Activated CD4-positive, alpha-beta T cell treated with anti-CD3 and anti-CD28 coated beads, Interleukin-2, amount 50 U/mL, for 4 hours (primary cell): ENCODE measurements at places on chromosomes 3 and 15.

- no peak for DNase-seq
These were observed 2.7 kb upstream of the NR2E3 start for GRCh38 chr15:71807691-71808091.

- DNase-seq = no peak
These were observed 214.7 kb downstream of the CHL1 start for GRCh38 chr3:411226-411625.

DNA sequence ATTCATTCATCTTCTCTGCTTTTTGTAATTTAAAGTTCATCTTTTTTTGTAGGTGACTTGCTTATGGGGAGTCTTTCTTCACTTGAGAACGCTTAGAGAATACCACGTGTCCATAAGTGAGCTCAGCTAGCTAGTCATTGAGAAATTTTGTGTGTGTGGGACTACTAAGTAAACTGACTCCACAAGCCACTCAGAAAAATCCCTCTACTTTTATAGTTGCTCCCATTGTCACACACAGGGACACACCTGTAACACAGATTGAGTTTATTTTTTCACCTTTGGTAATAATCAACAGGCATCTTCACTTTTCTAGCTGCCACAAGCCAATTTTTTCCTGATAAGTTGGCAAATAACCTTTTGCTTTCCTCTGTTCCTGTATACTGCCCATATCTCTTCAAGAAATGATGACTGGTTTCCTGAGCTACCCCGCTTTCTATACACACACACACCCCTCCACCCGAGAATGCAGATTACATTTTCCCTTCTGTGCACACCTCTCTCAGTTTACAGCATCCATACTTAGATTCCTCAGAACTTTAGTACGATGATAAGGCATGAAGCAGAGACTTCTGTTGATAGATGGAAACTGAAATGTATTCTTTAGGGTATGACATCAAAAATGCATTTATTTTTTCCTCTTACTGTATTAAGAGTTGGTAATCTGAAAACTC lies 4.6 kb downstream of the TSC22D2 start:
- DNase-seq = no peak

DNA sequence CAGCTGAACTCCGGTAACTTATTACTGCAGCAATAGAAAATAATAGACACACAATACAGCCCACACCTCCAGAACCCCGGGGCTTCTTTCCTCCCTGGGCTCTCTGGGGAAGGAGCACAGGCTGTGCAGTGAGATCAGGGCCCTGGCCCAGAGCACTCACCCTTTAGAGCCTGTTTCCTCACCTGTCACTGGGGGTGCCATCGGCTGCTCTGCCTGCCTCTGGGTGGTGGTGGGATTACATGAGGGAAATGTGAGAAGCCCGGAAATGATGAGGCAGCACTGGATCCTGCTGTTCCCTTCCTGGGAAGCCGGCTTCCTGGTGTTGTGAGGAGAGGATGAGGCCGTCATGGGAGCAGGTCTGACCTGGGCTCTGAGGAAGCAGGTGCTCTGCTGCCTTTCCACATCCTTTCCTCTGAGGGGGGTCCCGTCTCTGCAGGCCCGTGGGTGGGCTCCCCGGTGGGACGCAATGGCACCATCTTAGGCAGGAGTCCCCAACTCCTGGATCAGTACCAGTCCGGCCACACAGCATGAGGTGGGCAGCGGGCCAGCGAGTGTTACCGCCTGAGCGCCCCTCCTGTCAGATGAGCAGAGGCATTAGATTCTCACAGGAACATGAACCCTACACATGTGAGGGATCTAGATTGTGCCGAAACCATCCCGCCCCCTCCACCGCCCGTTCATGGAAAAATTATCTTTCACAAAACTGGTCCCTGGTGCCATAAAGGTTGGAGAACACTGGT lies 220.9 kb upstream of the CTDSPL start:
- no peak for DNase-seq

DNA sequence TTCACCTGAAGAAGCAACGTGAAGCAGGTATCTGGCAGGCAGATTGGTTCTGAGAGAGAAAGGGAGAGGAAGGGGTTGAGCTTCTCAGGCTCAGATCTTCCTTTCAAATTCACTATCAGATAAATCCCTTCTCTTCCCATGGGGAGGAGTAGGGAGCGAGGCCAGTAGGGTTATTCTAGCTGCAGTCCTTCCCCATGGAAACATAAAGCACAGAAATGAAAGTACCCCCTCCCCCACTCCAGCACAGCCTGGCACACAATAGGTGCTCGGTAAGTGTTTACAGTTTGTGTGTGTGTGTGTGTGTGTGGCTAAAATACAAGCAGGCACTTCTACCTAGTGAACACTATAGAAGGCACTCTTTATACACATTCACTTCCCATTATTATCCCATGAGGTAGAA lies 20.8 kb upstream of the VPS8 start:
- DNase-seq = no peak

- no peak for DNase-seq
These were observed 242.6 kb upstream of the TPRG1 start for GRCh38 chr3:188929137-188929536.

DNA sequence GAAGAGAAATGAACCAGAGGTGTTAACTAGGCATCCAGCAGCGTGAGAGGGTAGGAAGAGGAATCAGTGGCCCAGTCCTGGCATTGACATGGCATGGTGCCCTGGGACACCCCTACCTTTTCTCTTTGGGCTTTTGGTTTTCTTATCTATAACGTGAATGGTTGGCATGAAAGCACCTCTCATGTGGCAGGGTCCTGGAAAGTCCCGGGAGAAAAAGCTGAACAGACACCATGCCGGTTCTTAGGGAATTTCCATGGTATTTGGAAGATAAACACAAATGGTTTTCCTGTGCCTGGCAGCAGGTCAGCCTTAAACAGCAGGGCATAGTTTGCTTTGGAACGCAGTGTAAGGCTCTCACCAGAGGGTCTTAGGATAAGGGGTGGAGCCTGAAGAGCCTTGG lies 15.4 kb downstream of the ARNT2 start:
- DNase-seq = no peak

GRCh38 chr3:125057186-125057850 lies 1.5 kb upstream of the HEG1 start:
- no peak for DNase-seq

DNA sequence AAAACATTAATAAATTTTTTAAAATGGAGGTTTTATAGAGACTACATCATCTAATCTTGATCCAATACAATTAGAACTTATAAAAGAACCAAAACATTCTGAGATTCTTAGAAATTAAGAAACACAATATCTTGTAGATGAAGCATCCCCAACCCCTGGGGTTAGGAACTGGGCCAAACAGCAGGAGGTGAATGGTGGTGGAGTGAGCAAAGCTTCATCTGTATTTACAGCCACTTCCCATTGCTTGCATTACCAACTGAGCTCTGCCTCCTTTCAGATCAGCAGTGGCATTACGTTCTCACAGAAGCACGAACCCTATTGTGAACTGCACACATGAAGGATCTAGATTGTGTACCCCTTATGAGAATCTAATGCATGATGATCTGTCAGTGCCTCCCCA lies 36.3 kb downstream of the KNL1 start:
- no peak for DNase-seq

GRCh38 chr3:15646851-15647511 lies 45.4 kb downstream of the BTD start:
- DNase-seq = no peak

GRCh38 chr15:36941798-36942197 lies 158.6 kb downstream of the MEIS2 start:
- no peak for DNase-seq

DNA sequence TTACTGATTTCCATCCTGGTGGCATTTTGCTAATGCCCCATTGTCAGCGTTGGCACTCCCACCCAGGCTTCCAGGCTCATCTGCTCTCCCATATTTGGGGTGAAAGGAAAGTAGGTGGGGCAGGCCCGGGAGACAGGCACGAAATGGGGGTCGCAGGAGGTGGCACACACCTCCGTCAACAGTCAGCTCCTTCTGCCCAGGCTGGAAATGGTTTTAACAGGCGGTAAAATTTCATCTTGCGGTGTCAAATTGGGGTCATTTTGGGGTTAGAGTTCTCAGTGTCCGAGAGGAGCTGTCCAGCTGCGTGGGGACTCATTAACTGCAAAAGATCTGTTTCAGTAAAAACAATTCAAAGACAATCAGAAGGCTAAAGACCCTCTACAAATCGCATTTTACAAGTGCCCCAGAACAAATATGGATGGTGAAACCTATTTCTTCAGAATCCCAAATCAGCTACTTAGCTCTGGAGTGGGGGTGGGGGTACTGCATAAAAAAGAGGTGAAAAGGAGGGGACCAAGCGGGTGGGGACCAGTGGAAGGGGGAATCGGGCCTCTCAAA lies 4.2 kb upstream of the MEIS2 start:
- no peak for DNase-seq

GRCh38 chr3:49554633-49555265 lies 472 bp downstream of the BSN start:
- DNase-seq = no peak

DNA sequence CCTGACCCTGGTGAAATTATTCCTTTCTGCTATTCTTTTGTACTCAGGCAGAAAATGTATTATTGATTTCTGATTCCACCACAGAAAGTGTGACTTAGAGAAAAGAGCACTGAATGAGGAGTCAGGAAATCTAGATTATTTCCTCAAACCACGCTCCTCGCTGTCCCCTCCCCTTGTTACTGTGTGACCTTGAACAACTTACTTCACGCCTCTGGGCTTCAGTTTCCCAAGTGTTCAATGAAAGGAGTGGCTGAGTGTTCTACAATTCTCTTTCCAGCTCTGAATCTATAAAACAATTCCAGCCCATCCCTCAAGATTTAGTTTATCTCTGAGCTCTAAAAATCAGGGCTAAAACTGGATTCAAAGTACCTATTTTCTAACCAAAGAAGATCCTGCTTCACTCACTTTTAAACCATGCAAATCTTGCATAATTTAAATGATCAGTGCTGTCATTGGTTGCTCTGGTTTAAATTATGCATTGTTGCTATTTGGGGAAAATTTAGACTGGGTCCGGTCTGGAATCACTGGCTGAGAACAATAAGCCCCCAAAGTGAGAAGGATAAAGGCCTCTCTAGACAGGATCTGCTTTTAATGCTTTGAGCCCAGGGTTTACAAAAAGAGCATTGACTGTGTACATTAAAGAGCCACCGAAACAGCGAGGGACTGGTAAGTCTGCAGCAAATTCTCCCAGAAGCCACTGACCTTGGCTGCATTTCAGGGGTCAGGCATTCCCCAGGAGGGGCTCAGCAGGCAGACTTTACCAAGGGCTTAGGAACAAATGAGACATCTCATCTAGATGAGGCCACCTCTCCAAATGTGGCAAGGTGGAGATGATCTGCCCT lies 3.2 kb downstream of the TNIK start:
- no peak for DNase-seq

- DNase-seq = no peak
These were observed 40.1 kb downstream of the VGLL4 start for GRCh38 chr3:11603628-11604027.

GRCh38 chr3:52237657-52238172 lies 1.2 kb downstream of the TWF2 start:
- DNase-seq = no peak

DNA sequence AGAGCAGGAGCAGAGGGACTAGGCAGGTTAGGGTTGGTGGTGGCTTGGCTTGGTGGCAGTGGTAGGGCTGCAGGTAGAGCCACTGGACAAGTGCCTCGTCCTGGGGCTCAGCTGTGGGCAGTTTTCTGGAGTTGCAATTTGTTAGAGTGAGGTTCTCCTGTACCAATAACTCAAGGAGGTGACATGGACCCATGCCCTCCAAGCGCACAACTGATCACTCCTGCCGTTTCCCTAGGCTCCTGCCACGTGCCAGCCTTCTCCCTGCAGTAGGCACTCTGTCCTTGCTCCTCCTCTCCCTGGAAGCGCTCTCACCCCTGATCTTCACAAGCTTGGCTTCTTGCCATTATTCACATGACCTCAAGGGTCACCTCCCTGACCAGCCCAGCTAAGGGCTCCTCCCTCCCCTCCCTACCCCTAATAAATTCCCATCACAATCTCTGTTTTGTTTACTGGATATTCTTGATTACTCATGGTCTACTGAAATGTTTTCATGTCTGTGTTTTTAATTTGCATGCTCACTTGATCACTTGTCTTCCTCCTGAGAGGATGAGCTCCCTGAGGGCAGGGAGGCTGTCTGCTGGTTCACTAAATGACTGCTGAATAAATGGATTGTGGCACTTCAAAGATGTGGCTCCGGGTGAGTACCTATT lies 3.3 kb downstream of the WNT7A start:
- no peak for DNase-seq

DNA sequence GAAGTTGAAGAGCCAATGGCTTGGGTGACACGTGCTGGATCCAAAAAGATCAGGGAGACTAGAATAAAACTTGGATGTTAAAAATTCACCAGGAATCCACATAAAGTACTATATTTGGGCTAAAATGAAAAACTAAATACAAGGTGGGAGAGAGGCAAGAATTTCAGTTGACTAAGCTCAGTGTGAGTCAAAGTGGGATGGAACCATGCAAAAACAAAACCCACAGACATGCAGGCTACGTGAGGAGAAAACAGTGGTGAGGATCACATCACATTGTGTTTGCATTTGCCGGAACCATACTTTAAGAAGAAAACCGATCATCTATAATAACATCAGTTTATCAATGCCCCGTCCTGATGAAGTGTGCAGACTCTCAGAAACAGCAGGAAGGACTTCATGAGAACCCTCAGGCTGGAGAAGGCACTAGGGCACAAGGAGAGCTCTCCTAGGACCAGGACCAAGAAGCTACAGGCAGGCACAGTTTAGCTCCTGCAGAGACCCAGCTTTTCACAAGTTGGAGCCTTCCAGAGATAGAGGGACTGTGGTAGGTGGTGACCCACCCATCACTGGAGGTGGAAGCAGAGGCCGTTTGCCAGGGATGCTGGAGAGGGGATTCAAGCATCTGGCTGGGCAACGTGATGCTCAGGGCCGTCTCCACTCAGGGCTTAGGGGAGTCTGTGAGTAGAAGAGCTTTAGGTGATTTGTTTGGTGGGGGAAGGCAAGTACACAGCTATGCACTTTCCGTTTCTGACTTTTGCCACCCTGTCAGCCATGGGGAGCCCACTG lies 29.0 kb upstream of the NR2E3 start:
- DNase-seq = no peak
